ENCODE measurements at places on chromosomes 1 and 21. TPM values are rescaled to one million over a fixed set of nuclear protein-coding genes. Genes with fewer than 3 reads are reported as not detected.
A peak's percentile ranks its signal among the peaks of the same experiment; 100 is the strongest.

DNA sequence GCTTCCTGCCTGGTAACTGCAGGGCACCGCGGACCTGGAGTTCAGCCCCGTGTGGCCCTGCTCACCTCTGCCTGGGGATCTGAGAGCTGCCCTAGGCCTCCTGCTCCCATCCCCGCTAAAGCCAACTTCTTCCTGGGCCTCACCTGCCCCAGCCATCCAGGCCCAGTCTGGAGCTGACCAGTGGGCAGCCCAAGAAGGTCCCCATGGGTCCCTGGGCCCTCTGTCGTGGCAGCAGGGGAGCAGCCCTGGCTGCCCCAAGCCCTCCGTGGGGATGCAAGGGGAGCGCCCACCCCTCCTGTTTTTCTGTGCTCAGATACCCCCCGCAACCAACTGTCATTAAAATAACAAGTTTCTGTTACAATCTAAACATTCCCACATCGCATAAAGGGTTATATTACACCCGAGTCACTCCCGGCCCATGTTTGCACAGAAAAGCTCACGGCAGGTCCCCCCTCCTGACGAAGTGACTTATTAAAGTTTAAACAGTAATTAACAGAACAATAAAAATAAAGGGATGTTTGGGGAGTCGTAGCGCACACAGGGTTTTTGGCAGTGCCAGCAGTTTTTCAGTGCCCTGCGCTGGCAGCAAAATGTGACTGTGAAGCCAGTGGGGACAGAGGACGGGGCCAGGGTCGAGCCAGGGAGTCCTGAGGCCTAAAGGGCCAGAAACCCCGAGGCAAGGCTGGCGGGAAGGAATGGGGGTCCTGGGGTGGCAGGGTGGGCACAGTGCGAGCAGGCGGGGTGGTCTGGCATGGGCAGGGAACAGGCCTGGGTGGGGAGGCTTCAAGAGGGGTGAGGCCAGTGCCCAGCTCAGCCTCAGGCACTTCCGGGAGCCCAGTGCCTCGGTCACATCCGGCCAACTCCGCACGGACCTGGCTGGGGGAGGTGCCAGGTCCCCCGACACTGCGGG lies 121.5 kb downstream of the CASZ1 start:
- DNase-seq = no peak

DNA sequence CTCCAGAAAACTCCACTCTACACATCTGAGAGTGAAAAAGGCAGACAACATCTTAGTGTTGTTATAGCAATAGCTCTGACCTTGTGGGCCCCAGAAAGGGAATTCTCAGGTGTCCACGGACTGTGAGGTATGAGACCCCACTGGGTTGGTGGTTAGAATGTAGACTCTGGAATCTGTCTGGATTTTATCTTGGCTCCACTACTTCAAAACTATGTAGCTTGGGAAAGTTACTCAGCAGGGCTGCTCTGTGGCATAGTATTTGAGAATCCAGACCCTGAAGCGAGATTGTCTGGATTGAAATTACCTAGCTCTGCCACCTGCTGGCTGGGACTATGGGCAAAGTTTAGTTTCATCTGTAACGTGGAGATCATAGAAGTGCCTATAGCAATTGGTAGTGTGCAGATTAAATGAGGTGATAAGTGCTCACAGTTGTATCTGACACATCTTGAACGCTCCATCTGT lies 25.8 kb downstream of the PRDM2 start:
- no peak for DNase-seq

GRCh38 chr1:239067058-239067457 lies 319.3 kb upstream of the CHRM3 start:
- DNase-seq = no peak

- no peak for DNase-seq
These were observed 206.3 kb downstream of the SIPA1L2 start for GRCh38 chr1:232423591-232423990.

Gene LYPD8
- total RNA-seq = not detected

Gene SERBP1
- total RNA-seq = 143 TPM

GRCh38 chr1:39776400-39776713 lies 5.2 kb upstream of the OXCT2 start:
- no peak for DNase-seq

Gene ABCA4
- total RNA-seq = 0.26 TPM

DNA sequence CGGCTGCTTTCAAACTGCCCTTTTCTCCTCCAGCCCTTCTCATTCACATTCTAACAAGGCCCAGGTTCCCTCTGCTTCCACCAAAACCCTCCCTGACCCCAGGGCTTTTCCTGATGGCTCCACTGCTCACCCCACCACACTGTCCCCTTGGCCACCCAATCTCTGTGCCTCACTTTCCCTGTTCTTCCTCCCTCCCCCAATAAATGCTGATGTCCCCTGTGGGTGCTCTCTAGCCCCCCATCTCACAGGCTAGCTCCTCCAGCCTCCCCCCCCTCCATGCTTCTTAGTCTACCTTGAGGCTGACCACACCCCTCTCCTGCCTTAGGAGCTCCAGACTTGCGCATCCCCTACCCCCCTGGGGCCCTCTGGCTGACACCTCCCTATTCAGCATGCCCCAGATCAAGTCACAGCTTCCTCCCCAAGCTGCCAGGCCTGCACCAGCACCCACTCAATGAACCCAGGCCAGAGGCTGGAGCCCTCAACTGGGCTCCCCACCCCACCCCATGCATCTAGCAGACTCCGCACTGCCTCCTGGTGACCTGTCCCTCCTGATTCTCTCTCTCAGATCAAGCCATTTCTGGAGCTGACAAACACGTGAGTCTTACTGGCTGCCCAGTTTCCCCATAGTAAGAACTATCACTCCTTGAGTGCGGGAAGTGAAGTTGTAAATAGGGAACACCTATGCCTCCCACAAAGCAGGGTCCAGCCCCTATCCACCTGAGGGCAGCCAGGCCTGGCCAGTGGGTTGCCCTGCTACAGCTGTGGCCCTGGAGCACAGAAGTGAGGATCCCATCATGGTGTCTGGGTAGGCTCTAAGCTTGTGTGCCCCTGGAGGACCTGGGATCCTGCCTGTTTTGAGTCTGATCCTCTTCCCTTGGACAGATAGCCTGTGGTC lies 117.9 kb downstream of the DMRTB1 start:
- peak; percentile 48 for DNase-seq

Gene BSND
- total RNA-seq = not detected

DNA sequence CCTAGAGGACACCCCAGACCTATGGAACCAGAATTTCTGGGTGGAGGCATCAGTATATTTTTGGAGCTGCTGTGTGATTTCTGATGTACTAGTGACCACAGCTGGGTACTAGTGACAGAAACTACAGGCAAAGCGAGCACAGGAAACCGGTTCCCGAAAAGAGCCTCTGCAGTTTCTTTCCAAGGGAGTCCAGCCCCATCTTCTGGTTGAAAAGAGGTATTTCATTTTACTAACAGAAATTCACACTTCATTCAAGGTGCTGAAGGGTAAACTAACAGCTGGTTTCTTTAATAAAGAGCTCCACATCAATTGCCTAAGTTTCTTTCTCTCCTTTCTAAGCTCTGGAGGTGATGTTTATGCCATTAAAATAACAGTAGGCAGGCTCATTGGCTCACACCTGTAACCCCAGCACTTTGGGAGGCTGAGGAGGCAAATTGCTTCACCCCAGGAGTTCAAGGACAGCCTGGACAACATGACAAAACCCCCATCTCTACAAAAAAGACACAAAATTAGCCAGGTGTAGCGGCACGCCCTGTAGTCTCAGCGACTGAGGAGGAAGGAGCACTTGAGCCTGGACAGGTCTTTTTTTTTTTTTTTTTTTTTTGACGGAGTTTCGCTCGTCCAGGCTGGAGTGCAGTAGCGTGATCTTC lies 22.0 kb downstream of the THAP3 start:
- DNase-seq = no peak

DNA sequence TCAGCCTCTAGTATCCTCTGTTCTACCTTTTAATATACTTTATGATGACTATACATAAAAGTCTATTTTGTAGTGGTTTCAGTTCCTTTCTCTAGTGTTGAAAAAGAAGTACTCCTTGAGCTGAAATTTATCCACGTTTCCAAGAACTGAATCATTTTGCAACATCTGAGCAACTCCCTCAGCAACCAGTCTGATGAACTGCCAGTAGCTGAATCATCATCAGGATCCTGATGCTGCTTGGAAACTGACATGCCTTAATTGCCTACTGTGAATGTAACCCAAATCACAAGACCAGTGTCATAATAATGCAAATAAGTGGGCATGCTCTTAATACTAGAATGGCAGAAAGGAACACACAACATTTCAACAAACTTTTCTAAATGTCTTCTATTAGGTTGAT lies 103.3 kb downstream of the CYYR1 start:
- no peak for DNase-seq

DNA sequence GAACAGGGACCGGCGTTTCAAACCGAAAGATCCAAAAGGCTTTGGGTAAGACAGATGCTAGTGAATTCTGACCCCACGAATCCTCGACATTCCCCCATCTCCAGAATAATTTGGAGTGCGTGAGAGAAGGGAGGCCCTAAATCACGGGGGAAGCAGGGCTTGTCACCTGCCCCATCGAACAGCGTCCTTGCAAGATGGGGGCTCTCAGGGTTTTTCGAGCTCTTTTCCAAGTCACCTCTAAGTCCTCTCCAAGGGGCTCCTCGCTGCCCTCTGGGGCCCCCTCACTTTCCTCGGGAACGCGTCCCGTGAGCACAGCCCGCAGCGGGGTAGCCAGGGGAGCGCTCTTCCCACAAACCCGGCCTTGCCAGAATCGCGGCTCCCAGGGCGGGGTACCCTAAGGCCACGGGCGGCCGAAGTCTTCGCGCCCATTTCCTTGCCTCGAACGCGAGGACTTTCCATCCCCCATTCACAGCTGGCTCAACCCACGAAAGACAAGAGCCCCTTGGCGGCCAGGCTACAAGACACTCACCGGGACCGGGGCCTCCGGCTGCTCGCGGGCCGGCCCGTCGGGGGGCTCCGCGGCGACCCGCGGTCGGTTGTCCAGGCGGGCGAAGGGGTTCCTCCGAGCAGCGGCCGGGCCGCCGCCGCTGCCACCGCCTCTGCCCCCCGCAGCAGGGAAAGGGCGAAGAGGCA lies 546 bp downstream of the DONSON start:
- no peak for DNase-seq

GRCh38 chr1:180080439-180080838 lies 74.2 kb upstream of the QSOX1 start:
- no peak for DNase-seq

DNA sequence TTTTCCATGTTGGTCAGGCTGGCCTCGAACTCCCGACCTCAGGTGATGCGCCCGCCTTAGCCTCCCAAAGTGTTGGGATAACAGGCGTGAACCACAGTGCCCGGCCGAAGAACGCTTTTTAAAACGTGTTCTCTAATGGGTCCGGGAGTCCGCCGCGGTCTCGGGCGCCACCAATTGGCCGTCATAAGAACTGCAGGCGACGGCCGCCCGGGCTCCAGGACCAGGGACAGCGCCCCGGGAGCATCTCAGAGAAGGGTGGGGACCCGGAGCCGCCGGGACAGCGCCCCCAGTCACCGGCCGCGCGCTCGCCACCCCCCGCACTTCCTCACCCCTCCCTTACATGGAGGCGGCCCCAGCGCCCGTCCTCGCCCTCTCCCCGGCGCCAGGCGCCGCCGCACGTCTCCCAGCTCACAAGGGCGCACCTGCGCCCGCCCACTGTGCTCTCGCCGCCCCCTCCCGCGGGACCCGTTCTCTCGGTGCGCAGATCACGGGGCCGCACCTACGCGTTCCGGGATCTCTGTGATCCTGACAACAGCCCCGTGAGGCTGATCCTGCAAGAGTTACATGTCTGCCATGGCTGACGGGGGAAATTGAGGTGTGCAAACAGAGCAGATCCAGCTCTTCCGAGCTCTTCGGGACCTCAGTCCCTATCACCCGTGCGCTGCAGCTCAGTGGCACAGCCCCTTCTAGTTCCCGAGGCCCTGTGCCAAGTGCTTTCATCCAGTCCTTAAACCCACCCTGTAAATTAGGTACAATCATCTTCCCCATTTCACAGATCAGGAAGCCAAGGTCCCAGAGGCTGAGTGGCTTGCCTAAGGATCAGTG lies 9.8 kb downstream of the RAP1GAP start:
- DNase-seq = no peak

- no peak for DNase-seq
These were observed 61.7 kb downstream of the CASQ2 start for GRCh38 chr1:115706587-115707425.

DNA sequence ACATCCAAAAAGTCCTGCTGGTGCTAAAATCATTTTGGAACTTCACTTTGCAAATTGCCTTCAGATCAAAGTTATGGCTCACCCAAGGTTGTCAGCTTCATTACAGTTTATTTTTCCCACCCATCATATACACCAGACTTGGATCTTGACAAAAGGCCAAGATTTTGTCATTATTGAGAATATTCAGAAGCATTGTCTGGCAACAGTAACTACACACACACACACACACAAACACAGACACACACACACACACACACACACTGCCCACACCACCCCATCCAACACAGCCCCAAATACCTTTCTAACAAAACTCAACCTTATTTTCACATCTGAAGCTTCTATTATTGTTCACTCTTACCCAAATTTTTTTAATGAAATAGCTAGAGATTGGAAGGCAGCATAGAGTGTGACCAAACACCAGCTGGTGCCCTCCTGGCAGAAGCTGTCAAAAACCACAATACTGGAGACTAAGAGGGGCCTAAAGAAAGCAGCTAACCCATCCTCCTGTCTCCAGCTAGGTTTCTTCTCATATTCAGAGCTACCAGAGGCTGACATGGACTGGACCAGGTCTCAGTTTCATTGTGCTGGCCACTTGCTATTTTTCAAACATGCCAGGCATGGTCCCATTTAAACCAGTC lies 139.1 kb upstream of the ZC3H11B start:
- DNase-seq = no peak

Gene YIPF1
- total RNA-seq = 17.2 TPM

Data from chondrocyte (in vitro differentiated cells).